Activated CD8-positive, alpha-beta memory T cell treated with anti-CD3 and anti-CD28 coated beads, Interleukin-2, amount 10 ng/mL, durations not matched to agents 7 days and 5 days (primary cell): ENCODE measurements at places on chromosomes 2 and 18. TPM values are rescaled to one million over a fixed set of nuclear protein-coding genes. Genes with fewer than 3 reads are reported as not detected.

Gene LRATD1
- total RNA-seq, result not detected

Gene DLX1
- total RNA-seq, result not detected

Gene SLC35F5
- total RNA-seq, result 21.6 TPM

Gene PLB1
- total RNA-seq, result 0.67 TPM

Gene CNDP1
- not detected for total RNA-seq

Gene CRYBA2
- not detected for total RNA-seq

Gene COL4A3
- not detected for total RNA-seq

Gene SNED1
- total RNA-seq, result 3.6 TPM
